ENCODE measurements at places on chromosomes 1 and 21.

DNA sequence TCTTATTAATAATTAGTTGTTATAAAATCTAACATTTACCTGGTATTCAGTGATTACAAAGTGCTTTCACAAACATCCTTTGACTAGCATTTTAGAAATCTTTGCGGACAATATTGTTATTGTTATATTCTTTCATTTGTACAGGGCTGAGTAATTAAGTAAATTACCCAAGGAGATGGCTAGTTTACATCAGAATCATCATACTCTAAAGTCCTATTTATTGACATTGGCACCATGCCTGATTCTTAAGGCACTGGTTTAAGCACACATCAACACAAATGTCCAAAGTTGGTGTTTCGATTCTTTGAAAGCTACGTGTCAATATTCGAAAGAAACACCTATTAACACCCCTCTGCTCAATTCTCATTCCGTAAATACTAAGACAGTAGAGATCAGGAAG lies 424.6 kb upstream of the CHRM3 start:
- peak; percentile 32 for DNase-seq

DNA sequence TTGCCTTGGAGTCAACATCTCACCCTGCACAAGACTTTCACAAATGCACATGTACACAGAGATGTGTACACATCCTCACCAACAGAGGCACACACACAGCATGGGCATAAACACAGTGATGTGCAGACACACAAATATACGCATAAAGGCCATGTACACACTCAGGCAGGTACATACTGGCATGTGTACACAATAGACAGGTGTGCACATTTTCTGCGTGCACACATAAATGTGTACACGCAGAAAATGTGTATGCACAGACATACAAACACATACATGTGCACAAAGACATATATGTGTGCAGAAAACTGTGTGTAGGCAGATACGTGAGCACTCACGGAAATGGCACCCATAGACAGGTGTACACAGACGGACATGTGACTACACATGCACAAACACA lies 85.3 kb upstream of the ZBTB40 start:
- DNase-seq = no peak

DNA sequence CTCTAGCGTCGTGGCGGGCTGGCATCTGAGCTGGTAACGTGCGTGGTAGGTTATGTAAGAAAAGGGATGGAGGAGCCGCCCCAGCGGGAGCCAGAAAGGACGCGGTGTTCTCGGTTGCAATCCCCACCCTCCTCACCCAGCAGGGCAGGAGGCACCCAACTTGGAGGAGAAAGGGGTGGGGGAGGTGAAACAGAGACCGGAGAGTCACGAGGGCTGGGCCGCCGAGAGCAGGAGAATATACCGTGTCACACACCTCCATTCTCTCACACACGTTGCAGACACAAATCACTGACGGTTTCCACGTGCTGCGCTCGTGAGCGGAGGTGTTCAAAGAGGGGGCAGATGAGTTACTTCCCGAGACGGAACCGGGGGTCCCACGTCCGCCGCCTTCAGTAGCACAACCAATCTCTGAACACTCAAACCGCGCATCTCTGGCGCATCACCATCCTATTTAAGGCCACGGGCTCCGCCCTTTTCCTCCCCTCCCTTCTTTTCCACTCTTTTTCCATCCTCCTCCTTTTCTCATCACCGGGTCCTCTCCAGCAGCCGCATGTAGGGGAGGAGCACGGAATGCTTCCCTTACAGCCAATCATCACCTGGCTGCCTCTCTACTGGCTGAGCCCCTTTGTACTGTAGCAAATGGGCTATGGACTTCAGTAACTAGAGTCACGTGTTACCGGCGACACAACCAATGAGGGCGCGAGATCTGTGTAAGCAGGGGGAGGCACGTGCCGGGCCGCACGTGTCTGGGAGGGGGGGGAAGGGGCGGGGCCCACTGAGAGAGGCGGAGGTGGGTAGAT lies at the start of gene CIART:
Gene CIART, plus strand, starts transcription at position 797 of the 800 bp plus-strand sequence. CDS start 714 bp downstream, outside the sequence.
- peak; percentile 99 for DNase-seq

DNA sequence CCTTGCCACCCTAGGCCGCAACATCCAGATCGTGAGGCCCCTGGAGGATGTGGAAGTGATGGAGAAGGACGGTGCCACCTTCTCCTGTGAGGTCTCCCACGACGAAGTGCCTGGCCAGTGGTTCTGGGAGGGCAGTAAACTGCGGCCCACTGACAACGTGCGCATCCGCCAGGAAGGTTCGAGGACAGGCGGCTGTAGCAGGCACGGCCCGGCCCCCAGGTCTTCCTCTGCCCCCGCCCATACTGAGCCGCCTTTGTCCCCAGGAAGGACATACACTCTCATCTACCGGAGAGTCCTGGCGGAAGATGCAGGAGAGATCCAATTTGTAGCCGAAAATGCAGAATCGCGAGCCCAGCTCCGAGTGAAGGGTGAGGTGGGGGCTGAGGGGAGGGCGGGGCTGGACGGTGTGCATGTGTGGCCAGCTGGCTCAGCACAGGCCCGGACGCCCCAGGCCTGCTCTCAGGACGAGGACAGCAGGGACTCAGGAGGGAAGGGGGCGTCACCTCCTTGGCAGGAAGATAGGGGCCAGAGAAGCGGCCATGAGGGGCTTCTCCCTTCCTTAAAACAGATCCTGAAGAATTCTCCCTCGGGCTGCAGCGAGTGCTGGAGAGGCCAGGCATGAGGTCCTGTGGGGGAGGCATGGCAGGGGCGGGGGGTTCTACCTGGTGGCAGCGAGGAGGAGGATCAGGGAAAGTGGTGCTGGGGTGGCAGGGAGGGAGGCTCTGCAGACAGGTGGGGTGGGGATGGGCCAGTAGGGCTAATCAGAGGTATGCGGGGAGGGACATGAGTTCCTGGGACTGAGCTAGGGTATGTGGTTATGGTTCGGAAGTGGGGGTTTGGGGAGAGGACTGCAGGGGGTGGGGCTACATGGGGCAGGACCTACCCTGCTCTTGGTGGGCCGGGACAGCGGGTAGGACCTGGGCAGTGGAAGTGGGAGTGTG lies 69.9 kb downstream of the OBSCN start:
- no peak for DNase-seq

DNA sequence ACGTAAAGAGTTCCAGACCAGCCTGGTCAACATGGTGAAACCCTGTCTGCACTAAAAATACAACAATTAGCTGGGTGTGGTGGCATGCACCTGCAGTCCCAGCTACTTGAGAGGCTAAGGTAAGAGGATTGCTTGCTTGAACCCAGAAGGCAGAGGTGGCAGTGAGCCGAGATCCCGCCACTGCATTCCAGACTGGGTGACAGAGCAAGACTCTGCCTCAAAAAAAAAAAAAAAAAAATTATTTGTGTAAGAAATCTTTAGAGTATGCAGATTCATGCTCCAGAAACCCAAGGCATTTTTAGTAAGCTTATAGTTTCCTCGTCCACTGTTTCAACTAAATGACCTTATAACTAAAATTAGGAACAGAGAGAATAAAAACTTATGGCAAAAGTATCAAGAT lies 51.3 kb downstream of the ABL2 start:
- peak; percentile 52 for DNase-seq
